COR-L47 (cell line): ENCODE measurements at places on chromosomes 7 and 10.

GRCh38 chr7:150409300-150410030, 30.3 kb downstream of the ZNF775 start:
- DNase-seq, result no peak

DNA sequence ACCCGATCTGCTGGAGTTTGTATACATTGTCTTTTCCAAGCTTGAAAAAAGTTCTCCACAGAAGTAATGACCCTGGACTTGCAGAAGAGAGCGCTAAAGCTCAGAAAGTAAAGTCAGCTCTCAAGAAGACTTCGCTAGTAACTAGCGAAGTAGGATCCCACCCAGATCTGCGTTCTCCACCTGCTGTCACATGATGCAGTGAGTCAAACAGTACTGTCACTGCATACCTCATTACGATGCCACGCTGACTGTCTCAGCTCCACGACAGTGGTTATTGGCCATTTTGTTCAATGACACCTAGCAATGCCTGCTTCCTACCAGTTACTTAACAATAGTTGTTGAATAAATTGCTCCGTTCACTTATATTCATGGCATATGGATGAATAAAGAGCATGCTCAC, 29.7 kb upstream of the SEC61G start:
- peak; percentile 82 for DNase-seq

- no peak for DNase-seq
These were observed 67.9 kb downstream of the ATAD1 start for GRCh38 chr10:87750001-87750671.

GRCh38 chr10:118754229-118754555, 578 bp downstream of the CACUL1 start:
- peak; percentile 8 for DNase-seq

DNA sequence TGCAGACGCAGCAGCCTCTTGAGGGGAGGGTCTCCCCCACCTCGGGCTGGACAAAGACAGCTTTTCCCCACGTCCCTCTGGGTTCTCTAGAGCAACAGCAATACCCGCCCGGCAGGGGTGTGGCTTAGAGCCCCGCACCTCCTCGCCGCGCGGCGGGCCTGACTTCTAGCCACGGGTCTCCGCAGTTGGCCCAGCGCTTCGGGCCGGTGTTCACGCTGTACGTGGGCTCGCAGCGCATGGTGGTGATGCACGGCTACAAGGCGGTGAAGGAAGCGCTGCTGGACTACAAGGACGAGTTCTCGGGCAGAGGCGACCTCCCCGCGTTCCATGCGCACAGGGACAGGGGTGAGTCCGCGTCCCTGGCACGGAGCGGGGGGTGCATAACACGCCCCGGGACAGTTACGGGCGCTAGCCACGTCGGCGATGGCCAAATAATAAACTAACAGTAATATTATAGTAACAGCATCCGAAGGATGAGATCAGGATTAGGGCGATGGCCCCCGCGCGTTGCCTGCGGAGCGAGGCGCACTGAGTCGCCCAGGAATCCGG, 1.2 kb downstream of the CYP2E1 start:
- no peak for DNase-seq

DNA sequence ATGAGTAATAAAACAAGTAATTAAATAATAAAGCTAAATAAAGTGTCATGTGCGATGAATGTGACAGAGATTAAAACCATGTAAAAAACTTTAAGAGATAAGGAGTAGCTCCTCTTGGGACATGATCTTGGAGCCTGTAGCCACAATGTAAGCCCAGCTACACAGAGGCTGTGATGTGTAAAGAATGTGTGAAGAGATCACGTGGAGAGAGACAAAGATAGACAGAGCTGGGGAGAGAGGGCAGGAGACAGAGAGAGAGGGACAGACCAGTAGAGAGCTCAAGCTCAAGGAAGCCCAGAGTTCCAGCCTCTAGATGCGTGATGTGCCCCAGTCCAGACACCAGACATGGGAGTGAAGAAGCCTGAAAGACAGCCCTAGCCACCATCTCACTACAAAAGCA, 644.1 kb downstream of the TNS3 start:
- DNase-seq, result no peak

DNA sequence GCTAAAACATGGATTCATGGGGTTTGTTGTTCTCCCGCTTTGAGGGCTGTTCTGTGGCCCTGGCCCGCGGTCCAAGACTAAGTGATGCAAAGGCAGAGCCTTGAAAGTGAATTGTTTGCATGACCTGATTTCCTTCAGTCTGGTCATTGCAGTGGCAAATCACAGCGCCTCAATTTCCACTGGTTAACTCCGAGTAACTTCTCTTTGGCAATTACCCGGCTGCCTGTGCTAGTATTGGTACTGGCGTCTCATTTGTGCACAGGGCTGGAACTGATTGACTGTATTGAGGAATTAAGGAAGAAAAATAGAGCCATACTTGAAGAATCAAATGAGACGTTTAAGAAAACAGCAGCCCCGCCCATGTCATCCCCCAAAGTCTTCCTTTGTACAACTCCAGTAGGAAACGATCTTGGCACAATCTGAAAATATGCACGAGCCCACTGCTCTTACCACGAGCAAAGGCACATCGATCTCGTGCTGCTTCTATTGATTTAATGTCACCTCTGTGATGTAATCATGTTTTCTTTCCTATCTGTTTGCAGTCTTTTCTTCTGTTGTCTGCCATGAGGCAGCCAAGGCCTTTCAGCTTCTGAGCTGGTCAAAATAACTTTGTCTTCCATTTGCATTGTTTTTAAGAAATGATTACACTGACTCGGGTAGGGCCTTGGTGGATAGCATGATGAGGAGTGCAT, 60.6 kb upstream of the SHH start:
- no peak for DNase-seq

DNA sequence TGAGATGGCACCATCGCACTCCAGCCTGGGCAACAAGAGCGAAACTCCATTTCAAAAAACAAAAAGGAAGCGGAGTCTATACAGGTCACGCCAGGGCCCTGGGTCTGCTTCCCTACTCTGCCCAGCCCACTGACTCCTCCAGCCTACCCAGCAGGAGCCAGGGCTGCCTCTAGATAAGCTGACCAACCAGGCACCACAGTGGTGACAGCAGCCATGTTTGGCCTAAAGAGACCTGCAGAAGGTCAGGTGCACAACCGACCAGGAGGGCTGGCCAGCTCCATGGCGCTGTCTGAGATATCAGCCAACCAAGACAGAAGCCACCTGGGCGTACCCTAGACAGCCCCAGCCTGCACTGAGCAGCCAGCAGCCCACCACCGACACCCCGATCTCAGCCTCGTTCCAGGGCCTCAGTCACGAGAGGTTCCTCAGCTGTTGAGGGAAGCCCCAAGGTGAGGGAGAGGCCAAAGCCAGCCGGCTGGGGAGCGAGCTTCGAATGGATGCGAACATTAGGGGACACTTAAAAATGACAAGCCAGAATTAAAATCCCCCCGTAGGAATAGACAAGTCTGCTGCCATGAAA, 24.4 kb upstream of the PWWP2B start:
- DNase-seq, result no peak

GRCh38 chr7:50940621-50941020, 157.9 kb upstream of the GRB10 start:
- no peak for DNase-seq

- DNase-seq, result no peak
These were observed 6.2 kb upstream of the MACC1 start for GRCh38 chr7:20223356-20223755.

GRCh38 chr7:97005183-97006054, at the start of gene DLX6:
TSS of gene DLX6 (plus strand) at chr7:97005553. CDS start at chr7:97005978, 425 bp downstream.
- peak; percentile 98 for DNase-seq

DNA sequence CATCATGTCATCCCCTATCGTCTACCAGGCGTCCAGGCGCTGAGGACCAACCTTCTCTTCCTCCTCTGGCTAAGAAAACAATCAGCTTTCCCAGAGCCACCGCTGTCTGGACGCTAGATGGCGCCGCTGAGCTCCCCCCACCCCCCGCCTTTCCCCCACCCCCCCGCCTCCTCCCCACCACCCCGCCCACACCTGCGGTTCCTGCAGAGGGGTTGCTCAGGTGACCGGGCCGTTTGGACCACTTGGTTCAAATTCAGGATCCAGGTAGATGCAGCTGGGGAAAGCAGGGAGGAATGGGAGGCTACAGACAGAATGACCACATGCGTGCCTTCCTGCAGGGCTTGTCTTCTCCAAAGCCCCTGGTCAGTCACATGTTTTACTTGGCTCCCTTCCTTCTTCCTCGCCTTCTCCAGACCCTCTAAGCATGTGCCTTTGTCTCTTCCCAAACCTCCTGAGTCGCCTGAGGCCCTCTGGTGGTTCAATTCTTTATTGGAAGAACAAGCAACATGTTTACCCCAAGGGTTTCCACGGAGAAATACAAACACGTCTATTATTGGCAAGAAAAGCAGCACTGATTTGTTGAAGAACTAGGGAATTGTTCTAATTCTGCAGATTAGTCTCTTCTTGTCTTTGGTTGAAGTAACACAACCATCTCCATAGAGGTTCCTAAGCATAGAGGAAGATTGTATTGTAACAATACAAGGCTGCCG, 24.7 kb downstream of the AOC1 start:
- DNase-seq, result peak; percentile 89

GRCh38 chr10:129662426-129662825, 195.4 kb downstream of the MGMT start:
- DNase-seq, result no peak

- no peak for DNase-seq
These were observed 278.7 kb downstream of the DOCK4 start for GRCh38 chr7:111927353-111928019.

GRCh38 chr7:95312561-95312960, 11.8 kb downstream of the PON1 start:
- no peak for DNase-seq

GRCh38 chr7:128410451-128410753, 620 bp upstream of the IMPDH1 start:
- no peak for DNase-seq

DNA sequence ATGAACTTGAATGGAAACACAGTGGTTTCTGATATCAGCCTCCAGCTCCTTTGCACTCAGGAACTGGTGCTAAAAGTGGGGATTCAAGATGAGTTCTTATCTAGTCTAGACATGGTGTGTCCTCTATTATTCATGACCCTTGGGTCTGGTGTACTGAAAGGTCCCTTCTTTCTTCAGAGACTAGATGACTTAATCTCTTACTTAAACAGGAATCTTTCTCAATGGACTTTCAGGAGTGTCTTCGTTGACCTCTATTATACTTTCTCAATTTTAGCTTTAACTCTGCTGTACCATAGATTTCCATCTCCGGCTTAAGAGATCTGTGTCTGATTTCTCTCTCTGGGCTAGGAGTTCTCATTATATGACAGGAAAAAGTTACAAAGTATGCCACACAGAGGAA, 83.5 kb upstream of the INHBA start:
- DNase-seq, result no peak

GRCh38 chr10:1410469-1411395, 326.6 kb downstream of the ADARB2 start:
- DNase-seq, result no peak

DNA sequence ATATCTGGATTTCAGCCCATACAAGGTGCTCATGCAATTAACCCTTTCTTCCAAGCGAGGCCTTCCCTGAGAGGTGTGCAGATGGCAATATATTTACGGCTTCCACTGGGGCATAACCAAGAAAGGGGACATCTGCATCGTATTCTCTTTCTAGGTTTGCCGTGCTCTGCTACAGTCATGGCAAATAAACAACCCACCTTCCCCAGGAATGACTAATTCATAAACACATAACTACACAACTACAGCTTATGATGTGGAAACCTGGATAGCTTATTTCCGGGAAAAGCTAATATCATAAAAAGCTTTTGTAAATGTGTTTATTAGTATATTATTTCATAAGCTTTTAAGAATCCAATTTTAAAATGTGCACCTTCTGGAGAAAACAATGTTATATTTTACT, 120.0 kb downstream of the CAMK1D start:
- no peak for DNase-seq

DNA sequence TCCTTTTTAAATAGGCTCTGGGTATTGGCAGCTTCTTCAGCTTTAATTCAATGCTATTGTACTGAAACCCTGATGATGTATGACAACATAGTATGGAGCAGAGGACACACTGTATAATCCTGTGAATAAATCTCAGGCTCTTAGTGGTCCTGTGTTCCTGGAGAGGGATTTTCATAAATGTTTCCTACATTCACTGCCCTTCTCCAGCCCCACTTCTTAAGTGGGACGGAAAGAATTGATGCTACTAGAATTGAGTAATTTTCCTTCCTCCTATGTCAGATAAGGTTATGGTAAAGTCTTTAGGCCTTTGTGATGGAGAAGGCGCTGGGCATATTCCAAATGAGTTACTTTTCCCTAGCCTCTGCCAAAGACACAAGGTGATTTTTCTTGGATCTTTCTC, 779.4 kb downstream of the TNS3 start:
- DNase-seq, result no peak

DNA sequence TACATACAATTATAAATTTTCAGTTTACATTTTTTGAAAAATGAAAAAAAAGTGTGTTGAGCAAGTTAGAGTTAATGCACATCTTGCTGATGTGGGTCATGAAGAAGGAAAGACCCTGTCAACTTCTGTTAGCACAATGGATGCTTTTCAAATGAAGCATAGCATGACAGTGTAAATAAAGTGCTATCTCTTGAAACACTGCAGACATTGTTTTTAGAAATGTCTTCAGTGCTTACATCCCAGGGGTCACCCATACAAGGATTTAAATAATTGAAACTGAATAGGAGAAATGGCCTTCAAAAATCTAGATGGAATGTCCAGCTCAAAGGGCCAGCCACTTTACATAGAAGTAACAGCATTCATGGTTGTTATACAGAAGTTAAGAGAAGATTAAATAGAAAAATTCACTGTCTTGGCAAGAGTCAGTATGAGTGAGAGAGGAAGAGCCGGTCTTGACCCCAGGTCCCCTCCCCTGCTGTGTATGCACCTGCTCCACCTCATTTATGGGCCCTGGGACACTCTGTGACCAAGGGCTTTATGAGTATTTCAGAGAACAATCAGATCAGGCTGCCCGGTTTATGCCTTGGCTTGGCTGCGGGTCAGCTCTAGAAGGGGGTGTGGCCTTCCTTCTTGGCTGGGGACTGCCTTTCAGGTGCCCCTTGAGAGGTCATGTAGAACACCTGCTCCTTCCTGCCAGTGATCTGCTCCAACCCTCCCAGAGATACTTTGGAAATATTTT, 237.7 kb upstream of the TMEM72 start:
- no peak for DNase-seq

- DNase-seq, result no peak
These were observed 5.7 kb downstream of the GRID2IP start for GRCh38 chr7:6545398-6546126.

DNA sequence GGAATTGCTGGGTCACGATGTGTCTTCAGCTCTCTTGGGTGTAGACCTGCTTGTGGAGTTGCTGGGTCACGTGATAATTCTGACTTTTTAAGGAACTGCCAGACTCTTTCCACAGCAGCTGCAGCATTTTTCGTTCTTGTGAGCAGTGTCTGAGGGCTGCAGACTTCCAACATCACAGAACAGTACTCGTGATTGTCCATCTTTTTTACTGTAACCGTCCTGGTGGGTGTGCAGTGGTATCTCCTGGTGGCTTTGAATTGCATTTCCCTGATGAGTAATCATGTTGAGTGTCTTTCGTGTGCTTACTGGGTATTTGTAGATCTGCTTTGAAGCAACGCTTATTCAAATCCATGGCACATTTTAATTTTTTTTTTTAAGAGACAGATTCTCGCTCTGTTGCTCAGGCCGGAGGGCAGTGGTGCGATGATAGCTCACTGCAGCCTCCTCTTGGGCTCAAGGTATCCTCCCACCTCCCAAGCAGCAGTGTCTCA, 22.7 kb downstream of the INPP5A start:
- no peak for DNase-seq

GRCh38 chr7:19353180-19353579, 208.0 kb upstream of the FERD3L start:
- no peak for DNase-seq

- DNase-seq, result no peak
These were observed 176.3 kb downstream of the WNT2 start for GRCh38 chr7:117146511-117146910.
